A549 treated with Mapracorat at 1 μM for 4 hours (cell line): ENCODE measurements at places on chromosomes 11 and 22. TPM values are rescaled to one million over a fixed set of nuclear protein-coding genes. Genes with fewer than 3 reads are reported as not detected.

FXYD6 gene
- 0.19 to 0.51 TPM (median 0.24 TPM) in 5 replicates for total RNA-seq

DMC1 gene
- total RNA-seq = 1.9 to 6.7 TPM (median 2.9 TPM) in 5 replicates

TPH1 gene
- 0.02 to 0.27 TPM (median 0.12 TPM) in 5 replicates for total RNA-seq

CREB3L1 gene
- total RNA-seq = 3.8 to 5.2 TPM (median 4.5 TPM) in 5 replicates

PKDREJ gene
- total RNA-seq = not detected in 5 replicates

OR10A2 gene
- total RNA-seq = not detected in 5 replicates

BIK gene
- 1.1 to 2.1 TPM (median 1.8 TPM) in 5 replicates for total RNA-seq

NPTXR gene
- total RNA-seq = 8.6 to 10.9 TPM (median 9.9 TPM) in 5 replicates

CHRM1 gene
- total RNA-seq = 0.06 to 0.21 TPM (median 0.10 TPM) in 5 replicates

ZNF143 gene
- 8.7 to 12.5 TPM (median 10.4 TPM) in 5 replicates for total RNA-seq

MS4A12 gene
- not detected in 5 replicates for total RNA-seq
